ENCODE measurements at places on chromosomes 7 and 10. TPM values are rescaled to one million over a fixed set of nuclear protein-coding genes. Genes with fewer than 3 reads are reported as not detected.

PHF14 gene
- 14.8 TPM for total RNA-seq

DNA sequence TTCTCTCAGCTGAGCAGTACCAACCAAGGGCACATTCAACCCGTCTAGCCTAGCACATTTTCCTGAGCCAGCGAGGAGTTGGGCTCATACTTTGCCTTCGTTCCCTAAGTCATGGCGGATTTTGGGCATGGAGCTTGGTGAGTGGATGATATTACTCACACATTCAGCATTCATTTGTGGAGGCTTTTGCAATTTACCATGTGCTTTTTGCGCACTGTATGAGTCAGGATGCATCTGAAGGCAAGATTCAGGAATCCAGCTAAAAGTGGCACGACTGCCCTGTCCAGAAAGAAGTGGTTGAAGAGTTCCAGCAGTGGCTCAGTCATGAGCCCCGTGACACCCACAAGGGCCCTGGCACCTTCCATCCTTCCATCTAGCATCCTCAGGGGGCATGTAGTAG lies 24.2 kb upstream of the MGMT start:
- peak; percentile 5 for DNase-seq

- DNase-seq, result no peak
Observed at GRCh38 chr7:18225067-18225466, 197.4 kb upstream of the PRPS1L1 start.

DNA sequence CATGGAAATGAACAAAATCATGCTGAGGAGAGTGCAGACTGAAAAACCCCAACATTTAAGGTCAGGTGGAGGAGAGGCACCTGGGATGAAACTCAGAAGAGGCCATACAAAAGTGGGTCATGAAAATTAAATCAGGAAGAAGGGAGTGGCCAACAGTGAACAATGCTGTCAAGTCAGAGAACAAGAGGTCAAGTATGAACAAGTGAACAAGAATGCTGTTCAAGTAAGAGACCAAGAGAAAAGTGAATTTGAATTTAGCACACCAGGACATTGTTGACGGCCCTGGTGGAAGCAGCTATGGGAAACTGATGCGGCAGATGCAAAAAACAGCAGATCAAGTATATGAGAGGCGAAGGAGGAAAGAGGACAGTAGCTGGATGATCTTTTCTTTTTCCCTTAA lies 7.9 kb downstream of the CEP41 start:
- peak; percentile 66 for DNase-seq

- DNase-seq, result no peak
Observed at GRCh38 chr10:11373717-11374171, 237.7 kb downstream of the USP6NL start.

DNA sequence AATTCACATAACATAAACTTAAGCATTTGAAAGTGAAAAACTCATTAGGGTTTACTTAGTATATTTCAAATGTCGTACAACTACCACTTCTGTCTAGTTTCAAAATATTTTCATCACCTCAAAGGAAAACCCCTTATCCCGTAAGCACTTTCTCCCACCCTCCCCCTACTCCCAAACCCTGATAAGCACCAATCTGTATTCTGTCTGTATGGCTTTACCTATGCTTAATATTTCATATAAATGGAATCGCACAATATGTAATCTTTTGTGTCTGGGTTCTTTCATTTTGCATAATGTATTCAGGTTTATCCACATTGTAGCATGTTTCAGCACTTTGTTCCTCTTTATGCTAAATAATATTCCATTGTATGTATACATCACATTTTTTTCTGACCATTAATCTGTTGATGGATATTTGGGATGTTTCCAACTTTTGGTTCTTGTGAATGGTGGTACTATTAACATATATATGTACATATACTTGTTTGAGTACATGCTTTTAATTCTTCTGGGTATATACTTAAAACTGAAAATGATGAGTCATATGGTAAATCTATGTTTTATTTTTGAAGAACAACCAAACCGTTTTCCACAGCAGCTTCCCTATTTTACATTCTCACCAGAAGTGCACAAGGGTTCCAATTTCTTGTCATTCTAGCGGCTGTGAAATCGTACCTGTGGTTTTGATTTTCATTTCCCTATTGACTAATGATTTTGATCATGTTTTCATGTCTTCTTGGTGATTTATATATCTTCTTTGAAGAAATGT lies 6.2 kb upstream of the STARD3NL start:
- no peak for DNase-seq

DNA sequence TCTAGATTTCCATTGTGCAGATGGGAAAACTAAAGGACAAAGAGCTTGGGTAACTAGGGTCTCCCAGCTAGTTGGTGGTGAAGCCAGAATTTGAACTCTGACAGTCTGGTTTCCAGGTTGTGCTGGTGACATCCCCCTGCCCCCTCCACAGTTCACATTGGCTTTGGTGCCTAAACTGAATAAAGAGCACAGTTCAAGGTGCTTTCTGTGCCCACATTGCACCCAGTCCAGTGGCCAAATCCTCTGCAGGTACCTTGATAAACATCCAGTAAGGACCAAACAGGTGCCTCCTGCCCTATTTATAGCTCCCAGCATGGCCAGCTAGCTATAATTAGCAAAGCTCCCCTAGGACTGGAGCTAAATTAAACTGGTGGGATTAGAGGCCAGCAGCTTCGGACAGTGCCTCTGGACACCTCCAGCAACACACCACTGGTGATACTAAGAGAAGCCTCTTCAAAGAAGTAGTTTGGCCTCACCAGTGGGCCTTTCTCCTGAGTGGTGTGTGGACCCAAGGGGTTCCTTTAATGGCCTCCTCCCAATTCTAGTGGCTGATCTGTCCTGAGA lies 59.9 kb downstream of the KCNMA1 start:
- no peak for DNase-seq

- DNase-seq, result no peak
Observed at GRCh38 chr10:82089327-82089726, 214.3 kb downstream of the NRG3 start.

DNA sequence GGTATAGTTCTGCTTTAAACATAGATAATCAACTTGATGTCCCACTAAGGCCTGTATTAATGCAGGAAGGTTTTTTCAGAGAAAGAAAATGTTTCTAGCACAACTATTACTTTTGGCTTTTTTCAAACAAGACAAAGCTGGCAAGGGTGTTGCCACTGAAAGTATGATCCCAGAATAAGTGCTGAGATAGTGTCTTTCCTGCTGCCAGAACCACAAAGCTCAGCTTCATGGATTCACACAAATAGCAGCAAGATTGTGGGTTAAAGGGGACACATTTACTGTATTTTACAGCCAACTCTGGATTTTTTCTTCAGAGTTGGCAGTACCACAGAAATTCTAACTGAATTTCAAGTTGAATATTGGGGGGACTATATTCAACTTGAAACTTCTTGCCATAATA lies 4.3 kb downstream of the NCOA4 start:
- DNase-seq, result no peak

GRCh38 chr7:140539461-140539860 lies 60.2 kb upstream of the MKRN1 start:
- no peak for DNase-seq

GRCh38 chr7:2513702-2514101 lies 5.9 kb upstream of the LFNG start:
- DNase-seq, result no peak

Data from bronchial epithelial cell (primary cell).